ENCODE measurements at places on chromosomes 3 and 15.

GRCh38 chr3:58167431-58168351, 43.1 kb downstream of the DNASE1L3 start:
- peak; percentile 31 for DNase-seq

- DNase-seq: no peak
Observed at GRCh38 chr15:25182098-25182478, 227.3 kb downstream of the SNRPN start.

DNA sequence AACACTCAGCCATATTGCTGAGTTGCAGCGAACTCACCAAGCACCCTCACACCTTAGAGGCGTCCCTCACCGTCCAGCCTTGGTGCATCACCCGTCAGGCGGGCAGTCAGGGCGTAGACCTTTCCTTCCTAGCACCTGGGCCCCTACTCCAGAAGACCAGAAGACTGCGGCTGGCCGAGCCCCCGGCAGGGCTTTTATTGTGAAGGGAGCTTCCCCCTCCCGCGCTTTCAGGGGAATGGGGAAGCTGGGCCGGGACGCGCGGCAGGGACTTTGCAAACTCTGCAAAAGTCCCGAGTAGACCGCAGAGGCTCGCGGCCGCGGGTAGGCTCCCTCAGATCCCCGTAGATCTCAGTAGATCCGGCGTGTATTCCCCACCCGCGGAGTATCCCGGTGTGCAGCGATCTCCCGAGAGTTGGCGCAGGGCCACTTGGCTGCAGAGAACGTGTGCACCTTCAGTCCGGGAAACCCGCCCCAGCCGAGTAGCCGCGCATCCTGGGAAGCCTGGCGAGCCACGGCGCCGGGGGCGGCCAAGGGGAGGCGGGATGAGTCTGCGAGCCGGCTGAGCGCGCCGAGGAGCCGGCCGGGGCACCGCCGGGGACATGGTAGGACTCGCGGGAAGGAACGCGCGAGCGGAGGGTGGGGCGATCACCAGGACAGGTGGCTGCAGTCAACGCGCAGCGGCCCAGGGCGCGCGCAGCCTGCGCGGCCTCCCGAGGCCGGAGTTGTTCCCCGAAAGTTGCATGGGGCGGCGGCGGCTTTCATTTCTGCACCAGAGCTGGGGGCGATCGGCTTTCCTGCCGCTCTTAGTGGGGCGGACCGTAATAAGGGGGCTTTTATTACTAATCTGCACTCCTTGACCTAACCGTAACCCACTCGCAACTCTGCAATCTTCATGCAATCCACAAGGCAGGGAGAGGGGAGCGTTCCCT, at the start of gene GASK1A:
GASK1A (plus strand) TSS at position 268 of the 929 bp plus-strand sequence; CDS start at position 600, 332 bp downstream.
- no peak for DNase-seq

DNA sequence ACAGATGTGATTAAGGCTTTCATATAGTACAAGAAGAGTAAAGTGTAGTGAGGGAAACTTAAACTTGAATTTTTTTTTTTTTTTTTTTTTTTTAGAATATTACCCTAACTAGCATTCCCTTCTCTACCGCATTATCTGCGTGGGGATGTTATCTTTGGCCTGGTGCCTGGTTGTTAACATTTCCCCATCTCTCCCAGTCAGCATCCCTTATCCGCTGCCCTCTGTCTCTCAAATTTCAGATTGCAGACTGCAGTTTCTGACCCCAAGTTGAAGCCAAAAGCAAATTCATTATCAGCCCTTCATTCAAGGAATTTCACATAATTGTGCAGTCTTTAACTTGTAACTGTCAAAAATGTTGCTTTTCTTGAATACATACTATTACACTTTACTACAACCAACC, 353.0 kb downstream of the PLOD2 start:
- DNase-seq: no peak

- DNase-seq: no peak
Observed at GRCh38 chr3:32184187-32184730, 54.2 kb upstream of the CMTM8 start.
